T-helper 1 cell (primary cell): ENCODE measurements at places on chromosomes 4 and X.

- DNase-seq: no peak
These were observed 18.3 kb downstream of the BLOC1S4 start for GRCh38 chr4:6734165-6734786.

GRCh38 chrX:32598707-32599106 lies 612.6 kb downstream of the DMD start:
- DNase-seq: no peak

GRCh38 chr4:139458999-139459398 lies 5.1 kb downstream of the RAB33B start:
- no peak for DNase-seq

DNA sequence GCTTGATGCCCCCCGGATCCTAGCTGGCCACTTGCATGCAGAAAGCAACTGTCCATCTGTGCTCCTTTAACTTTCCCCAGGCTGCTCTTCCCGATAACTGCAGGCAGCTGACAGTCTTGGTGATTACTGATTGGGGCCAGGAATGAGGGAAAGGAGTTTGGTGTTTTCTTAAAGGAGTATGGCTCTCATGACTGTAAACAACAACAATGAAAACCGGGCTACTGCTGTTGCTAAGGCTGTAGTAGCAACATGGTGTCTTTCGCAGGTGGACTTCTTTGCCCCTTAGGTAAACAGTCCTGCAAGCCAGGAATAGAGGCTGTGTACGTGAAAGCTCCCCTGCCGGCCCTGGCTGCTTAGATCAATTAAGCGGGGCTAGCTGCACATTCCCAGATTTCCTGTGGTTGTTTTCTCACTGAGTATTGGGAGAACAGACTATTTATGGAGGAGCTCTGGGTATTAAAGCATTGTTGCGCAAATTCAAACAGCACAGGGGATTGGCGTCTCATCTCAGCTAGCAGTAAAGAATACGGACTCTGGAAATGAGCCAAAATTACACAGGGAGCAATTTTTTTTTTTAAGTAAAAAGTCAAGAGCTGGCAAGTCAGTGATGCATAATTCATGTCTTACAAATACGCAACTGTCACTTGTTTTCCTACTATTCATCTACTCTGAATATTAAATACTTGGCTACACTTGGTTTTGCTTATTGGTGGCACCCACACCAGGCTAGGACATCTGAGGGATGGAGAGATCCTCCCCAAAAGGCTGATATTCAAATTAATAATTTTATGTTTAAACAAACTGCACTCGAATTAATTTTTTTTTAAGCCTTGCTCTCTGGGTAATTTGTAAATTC lies 61.6 kb upstream of the NAP1L5 start:
- no peak for DNase-seq

DNA sequence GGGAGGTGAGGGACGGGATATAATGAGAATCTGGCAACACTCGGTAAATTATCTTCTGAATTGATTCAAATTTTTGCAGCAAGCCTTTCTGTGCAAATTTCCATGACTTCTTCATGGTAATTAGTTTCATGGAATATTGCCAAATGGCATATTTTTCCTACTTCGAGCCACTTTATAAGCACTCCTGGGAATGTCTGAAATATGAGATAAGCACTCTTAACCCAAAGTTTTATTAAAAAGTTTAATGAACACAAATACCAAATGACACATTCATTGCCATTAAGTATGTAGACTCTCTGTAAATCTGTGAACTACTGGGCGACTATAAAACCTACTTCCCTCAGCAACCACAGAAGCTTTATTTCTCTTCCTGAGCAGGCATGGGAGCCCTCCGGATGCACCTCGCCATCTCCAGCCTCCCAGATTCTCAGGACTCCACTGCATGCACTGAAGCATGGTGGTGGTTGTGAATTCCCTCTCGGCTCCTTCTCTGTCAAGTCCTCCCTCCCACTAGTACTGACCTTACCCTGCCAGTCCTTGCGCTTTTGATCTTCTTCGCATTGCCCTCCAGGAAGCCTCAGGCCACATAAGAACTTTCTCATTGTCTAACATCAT lies 154.4 kb upstream of the RPL34 start:
- DNase-seq: no peak

DNA sequence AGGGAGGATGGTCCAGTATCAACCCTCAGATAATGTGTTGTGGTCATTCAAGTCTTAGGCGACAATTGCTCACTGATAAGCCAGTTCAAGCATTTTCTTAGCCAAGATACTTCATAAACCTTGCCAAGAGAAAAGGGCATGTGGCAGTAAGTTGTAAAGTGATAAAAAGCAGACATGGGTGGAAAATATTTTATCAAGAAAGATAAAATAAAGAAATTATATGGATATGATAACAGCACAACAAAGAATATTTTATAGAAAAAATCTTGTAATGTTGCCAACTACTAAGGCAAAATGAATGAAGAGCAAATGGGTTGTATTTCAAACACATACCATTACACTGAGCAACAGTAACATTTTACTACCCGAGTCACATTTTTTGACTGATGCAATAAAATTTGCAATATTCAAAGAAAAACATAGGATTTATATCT lies 217.4 kb upstream of the PITX2 start:
- DNase-seq: no peak

GRCh38 chrX:41335198-41335957 lies 1.4 kb downstream of the DDX3X start:
- no peak for DNase-seq

- DNase-seq: no peak
These were observed 5.1 kb downstream of the SLC2A9 start for GRCh38 chr4:10016169-10016568.

DNA sequence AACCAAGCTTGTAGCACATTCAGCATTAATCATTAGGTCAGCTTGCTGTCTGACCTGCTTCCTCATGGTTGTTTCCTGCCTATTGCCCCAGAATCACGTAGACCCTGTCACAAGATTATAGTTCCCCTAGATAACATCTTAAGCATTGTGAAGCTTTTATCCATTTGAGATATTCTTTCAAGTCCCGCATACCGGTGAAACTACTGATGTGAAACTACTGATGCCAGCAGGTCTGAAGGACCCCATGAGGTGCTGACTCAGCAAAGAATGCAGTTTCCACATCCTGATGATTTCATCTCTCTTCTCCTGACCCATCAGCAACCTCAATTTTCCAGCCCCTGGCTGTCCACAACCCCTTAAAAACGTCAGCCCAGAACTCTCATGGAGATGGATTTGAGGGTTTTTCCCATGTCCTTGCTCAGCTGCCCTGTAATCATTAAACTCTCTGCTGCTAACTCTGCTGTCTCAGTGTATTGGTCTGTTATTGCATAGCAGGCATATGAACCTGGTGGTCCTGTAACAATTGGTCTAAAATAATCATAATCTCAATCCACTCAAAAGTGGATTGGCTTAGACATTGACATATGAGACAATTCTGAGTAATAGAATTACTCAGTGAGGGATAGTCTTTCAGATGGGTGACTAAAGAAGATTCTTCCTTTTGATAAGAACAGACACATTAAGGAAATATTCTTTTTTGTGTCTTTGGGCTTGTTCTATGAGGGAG lies 26.3 kb upstream of the UBA6 start:
- no peak for DNase-seq

DNA sequence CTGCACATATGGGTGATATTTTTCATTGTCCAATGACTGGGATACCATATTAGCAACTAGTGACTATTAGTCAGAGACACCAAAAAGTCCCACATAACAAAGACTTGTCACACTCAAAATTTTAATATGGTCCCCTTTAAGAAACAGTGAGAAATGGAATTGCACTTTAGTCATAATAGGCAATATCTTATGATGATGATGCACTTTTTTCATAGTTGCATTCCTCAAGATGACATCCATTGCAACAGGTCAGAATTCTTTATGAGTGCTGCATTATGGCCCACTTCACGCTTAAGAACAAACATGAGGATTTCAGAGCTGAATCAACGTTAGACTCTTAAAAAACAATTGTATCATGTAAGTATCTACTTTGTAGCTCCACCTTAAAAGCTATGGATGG lies 608.4 kb upstream of the HTR2C start:
- no peak for DNase-seq

DNA sequence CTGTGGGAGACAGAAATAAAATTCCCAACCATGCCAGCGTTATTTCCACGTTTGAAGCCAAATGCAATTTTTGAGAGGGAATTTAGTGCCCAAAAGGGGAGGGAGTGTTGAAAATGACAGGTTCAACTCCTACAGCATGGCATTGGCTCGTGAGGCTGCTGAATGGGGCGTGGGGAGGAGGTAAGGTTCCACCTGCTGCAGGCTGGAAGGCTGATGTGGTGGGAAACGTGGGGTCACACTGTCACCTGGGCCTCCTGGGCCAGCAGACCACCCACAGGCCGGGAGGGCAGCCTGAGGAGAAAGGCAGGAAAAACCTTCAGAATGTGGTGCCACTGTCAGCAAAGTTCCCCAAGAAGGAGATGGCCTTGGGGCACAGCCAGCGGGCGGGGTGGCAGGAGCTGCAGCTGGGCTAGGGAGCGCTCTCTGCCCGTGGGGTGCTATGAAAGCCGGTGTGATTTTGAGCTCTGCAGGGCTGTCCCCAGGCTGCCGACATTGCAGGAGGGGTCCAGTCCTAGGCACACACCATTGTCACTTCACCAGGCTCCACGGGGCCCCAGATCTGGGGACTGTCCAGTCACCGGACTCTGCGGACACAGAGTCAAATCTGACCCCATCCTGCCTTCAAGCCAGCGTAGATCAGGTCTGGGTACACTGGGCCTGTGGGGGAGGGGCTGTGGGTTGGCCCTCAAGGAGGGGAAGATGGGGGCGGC lies 19.6 kb downstream of the MSANTD1 start:
- DNase-seq: no peak

DNA sequence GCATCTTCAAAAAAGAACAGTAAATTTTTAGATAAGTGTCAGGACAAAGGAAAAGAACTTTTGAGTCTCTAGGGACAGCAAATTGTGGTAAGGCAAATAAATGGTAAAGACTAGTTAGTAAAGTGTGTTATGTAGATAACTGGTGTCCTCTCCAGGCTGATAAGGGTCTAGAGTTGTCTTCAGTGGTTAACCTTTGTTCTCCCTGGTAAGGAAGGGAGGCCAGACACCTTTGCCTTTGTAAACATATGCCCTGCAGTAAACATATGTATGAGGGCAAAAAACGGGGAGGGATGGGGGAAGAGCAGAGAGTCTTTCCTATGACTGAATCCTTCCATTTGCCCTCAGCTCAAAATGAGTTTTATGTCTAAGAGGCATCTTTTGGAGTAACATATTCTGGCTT lies 384.6 kb downstream of the HNRNPD start:
- no peak for DNase-seq

GRCh38 chr4:139243448-139244365 lies 36.3 kb downstream of the MGARP start:
- DNase-seq: no peak

DNA sequence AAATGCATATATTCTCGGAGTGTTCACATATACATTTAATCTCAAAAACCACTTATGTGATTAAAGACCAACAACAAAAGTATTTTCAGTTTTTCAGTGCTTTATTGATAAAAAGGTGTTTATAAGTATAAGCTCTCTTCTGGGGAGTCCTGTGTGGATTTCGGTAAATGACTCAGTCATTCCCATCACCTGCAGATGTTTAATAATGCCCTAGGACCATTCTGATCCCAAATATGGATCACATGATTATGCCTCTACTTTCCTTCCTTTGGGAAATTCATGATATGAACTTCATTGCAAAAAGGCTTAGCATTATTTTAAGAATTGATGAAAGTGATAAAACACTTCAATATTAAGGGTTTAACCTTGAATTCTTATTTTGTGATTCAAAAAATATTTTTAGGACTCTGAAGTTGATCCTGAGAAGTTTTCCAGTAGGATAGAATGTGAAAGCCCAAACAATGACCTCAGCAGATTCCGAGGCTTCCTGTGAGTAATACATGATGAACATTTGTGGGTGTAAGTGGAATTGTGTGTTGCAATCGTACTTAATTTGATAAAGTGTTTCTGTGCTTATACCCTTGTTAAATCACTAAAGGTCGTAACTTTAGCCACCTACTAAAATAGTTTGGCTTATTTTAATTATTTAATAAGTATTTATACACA lies 40.2 kb downstream of the ATP10D start:
- DNase-seq: no peak

GRCh38 chr4:71992571-71993312 lies 39.1 kb upstream of the NPFFR2 start:
- no peak for DNase-seq

GRCh38 chr4:185831125-185831815 lies 19.3 kb upstream of the SORBS2 start:
- no peak for DNase-seq

DNA sequence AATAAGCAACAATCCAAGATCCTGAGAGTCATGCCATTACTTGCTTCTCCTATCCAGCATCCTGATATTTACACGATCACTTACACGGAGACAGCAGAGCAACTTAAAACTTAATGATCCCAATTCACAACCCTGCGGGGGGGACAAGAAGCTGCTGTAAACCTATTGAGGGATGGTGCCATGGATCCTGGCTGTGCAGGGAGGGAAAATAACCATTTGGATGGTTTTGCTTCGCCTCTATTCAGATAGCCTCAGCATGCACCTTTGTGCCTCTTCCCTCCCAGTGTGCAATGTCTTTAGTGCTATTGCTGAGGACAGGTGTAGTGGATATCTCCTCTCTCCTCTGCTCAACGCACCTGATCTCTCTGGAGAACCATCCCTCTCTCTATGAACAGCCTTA lies 89.7 kb upstream of the PPARGC1A start:
- DNase-seq: no peak

DNA sequence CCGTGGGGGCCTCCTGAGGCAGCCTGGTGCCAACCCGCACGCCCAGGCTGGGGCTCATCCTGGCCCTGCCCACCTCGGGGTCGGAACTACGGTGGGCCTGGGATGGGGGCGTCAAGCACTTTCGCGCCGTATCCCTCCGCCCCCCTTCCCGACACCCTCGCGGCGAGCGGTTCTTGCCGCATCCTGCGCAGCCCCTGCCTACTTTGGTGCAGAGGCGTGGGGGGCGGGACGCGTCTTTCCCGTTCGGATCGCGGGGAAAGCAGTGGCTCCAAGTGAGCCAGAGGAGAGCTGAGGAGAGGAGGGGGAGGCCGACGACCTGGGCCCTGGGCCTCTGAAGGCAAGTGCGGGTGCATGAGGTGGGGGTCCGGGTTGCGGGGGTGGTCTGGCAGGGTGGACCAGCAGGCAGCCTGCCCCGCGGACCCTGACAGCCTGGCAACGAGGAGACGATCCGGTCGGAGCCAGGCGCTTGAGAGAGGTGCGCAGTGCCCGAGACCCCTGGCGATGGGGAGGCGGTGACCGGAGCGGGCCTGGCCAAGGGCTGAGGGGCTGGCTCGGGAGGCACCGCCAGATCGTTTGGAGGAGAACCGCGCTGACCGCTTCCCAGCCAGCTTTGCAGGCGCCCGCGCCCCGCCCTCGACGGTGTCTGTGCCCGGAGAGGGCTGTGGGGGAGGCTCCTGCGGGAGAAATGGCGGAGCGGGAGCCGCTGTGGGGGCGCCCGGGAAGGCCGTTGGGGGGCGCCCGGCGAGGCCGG lies at the start of gene GPRASP2:
TSS of gene GPRASP2 (plus strand) at position 233 of the 751 bp plus-strand sequence. CDS start 2,422 bp downstream, outside the sequence.
- no peak for DNase-seq
